Stimulated activated CD8-positive, alpha-beta memory T cell treated with anti-CD3 and anti-CD28 coated beads, Interleukin-7, amount 100 ng/mL, for 1 hour (primary cell): ENCODE measurements at places on chromosomes 3 and 15.

- no peak for DNase-seq
These were observed 524.7 kb downstream of the PYDC2 start for GRCh38 chr3:191985691-191986090.

GRCh38 chr3:63067999-63068645, 192.9 kb upstream of the CADPS start:
- DNase-seq = no peak

DNA sequence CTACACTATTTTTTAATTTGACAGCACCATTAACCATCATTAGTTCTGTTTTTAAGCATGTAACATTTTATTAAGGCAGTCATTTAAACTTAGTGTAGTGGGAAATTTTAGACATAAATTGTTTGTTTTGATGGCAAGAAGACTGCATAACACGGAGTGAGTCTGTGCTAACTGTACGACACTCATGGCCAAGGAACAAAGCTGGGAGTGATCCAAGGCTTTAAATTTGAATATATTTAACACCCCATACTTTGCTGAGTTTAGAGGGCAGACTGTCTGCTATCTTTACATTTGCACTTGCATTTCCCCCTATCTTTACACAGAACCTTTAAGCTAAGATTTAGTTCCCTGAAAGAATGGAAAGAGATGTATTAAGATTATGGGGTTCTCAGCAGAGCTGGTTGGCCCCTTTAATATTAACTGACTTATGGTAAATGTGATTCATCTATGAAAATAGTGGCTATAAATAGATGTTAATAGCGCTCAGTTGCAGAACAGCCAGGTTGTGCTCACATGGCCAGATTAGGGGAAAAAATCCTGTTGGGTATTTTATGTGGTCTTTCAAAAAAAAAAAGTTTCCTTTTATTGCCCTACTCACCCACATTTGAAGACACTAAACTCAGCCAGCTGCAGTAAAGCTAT, 120.7 kb downstream of the CMSS1 start:
- no peak for DNase-seq

DNA sequence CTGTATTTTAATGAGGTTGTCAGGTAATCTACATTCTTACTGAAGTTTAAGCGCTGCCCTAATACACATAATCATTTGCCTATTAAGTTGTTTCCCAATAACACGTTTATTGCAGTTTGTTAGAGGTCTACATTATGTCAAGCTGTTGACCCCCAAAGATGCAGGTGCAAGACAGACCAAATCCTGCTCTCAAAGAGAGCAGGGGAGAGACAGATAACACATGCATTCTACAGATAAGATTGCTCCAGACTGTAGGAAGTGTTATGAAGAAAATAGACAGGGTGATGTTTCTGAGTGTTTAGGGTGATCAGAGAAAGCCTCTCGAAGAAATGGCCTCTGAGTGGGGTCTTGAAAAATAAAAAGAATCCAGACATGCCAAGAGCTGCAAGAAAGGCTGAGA, 24.8 kb upstream of the OXTR start:
- no peak for DNase-seq

- DNase-seq = no peak
These were observed 116.7 kb upstream of the LINGO1 start for GRCh38 chr15:77749236-77749997.

DNA sequence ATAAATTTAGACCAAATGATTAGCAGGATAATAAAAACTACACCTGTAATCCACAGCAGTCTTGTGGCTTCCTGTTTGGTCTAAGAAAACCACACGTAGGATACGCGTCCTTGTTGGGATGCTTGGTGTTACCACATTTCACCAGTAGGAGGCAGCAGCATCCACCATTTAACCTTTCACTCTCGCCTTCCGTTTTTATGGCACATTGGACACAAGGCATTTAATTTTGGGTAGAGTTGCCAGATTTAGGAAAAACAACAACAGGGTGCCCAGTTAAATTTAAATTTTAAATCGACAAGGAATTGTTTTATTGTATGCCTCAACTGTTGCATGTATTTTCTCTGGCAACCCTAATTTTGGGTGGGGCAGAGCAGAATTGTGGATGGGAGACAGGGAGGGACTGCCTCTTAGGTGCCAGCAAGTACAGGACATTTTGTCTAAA, 6.3 kb downstream of the LRRC31 start:
- DNase-seq = peak; percentile 18

DNA sequence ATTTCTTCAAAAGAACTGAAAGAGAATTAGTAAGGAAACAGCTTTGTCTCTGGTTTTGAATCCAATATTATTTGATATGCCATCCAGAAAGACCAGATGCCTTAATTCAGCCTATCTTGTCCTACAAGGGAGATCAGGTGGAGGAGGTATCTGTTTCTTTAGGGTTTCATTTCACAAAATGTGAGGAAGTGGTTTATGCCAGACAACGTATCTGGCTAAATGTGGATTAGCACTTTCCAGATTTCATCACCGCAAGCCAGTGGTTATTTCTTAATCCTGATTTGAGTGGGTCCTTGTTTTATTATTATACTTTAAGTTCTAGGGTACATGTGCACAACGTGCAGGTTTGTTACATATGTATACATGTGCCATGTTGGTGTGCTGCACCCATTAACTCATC, 271.1 kb downstream of the EBLN2 start:
- no peak for DNase-seq

GRCh38 chr3:71090207-71090606, 493.3 kb downstream of the FOXP1 start:
- no peak for DNase-seq

DNA sequence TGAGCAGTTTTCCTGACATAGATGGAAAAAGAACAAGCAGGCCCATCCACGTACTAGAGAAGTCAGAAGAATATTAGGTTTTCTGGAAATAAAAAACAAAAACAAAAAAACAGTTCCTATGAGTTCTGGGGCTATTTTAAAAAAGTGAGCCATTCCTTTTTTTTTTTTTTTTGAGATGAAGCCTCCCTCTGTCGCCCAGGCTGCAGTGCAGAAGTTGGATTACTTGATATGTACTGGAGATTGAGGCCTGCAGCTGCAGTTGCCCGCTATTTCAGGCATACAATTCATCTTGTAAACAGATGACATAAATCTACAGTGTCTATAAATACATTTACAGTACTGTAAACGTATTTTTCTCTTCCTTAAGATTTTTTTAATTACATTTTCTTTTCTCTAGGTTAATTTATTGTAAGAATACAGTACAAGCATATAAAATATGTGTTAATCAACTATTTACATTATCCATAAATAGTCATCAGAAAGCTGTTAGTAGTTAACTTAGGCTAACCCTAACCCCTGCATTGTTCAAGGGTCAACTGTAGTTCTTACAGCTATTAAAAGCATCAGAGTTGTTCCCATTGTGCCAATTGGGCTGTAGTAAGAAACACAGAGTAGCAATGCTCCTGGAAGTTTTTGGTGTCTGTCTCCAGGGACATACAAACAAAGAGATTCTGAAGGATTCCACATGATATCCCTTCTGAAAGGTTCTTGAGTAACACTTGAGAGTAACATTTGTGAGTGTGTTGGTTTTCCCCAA, 11.2 kb upstream of the ACTL6A start:
- DNase-seq = no peak

- no peak for DNase-seq
These were observed 62.0 kb downstream of the KLHL6 start for GRCh38 chr3:183493296-183494045.

GRCh38 chr3:128238184-128238489, 84.9 kb downstream of the EEFSEC start:
- DNase-seq = no peak

GRCh38 chr3:2635511-2635910, 474.7 kb downstream of the IL5RA start:
- DNase-seq = no peak

DNA sequence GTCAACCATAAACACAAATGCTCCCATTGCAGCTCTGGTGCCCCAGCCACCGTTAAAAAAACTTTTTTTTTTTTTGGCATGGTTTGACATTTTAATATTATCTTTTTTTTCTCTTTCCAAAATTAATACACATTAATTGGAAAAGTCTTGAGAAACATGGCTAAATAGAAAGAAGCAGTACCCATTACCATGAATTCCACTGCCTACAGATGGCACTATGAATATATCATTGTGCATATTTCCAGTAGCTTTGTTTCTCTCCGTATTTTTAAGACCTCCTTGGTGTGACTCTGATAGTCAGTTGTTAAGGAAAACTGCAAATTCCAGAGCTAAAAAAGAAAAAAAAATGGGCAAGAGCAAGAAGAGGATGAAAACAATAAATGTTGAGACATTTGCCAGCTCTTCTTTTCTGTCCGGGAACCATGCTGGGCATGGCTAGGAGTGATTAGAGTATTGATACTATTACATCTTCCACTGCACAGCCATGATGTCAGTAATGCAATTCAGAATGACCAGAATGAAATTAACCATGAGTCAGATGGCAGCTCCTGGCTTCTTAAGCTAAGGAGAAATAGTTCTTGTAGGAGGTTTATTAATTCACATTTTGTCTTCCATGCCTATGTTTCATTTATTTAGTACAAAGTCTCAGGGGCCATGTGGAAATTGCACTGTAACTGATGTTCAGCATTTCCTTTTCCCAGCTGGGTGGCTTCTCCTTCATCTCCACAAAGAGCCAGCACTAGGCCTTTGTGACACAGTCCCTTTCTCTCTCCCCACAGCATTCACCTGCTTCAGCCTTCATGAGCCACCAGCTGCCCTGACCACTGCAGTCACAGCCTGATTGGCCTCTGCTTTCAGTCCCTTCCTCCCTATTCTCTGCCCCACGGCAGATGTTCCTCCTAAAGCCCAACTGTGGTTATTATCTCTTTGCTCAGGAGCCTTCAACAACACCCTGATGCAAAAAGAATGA, 31.8 kb downstream of the SLC7A14 start:
- no peak for DNase-seq

DNA sequence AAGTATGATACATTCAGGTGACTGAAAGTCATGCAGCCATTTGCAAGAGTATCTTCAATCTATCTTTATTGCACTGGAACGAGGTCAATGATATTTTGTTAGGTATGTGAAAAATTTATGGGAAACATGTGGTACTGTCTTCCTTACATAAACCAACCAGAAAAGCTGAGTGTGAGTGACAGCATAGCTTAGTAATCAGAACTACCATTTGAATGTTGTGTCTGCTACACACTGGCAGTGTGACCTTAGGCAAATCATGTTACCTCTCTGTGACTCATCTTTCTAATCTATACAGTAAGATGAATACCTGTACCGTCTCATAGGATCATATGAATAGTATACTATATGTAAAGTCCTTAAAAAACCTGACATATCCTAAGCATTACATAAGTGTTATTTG, 337.9 kb upstream of the IL12A start:
- DNase-seq = no peak

DNA sequence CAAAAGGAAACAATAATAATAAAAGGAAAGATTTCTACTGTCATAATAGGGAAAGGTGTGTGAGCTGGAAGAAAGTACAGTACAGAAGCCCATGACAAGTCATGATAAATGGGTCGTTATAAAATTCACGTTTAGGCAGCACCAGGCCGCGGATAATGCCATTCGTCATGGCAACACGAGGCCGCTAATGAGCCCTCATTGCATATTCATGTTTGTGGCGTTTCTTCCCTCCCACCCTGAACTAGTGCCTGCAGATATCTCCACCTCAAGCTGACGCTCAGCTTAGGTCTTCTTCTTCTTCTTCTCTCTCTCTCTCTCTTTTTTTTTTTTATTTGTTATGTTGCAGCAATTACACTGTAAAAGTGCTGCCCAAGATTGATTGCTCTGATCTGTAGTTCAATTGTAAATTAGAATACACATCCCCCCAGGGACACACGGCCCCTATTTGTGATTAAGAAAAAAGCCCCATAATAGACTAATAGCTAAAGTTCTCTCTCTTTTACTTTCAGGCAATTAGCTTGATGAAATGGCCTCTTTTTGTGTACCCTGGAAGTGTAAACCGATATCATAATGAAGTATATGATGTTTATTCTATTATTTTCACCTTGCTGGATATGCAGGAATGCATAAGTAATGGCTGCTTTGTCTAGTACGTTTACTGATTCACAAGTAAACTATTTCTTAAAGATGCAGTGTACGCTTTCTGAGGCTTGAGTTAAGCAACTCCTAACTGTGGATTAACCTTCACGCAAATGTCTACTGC, 61.9 kb upstream of the NR2F2 start:
- DNase-seq = no peak

- no peak for DNase-seq
These were observed 44.4 kb upstream of the PSMD6 start for GRCh38 chr3:64067506-64068346.

- DNase-seq = no peak
These were observed 642.7 kb upstream of the AGTR1 start for GRCh38 chr3:148054999-148055398.

DNA sequence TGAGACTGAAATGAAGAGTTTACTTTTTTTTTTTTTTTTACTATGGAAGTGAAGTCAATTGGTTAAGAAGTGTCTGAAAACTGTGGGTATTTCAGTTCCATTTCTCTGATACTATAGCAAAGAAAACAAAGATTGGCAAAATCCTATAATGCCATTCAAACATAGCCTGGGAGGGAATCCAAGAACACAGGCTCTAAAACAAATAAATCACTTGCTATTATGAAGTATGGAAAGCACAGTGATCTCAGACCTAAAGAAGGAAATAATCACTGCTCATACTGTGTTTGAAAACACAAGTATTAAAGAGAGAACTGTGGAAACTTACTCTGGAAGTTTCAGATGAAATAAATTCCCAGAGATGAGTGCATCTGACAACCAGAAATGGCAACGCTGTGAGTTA, 12.0 kb downstream of the SAMMSON start:
- DNase-seq = no peak

DNA sequence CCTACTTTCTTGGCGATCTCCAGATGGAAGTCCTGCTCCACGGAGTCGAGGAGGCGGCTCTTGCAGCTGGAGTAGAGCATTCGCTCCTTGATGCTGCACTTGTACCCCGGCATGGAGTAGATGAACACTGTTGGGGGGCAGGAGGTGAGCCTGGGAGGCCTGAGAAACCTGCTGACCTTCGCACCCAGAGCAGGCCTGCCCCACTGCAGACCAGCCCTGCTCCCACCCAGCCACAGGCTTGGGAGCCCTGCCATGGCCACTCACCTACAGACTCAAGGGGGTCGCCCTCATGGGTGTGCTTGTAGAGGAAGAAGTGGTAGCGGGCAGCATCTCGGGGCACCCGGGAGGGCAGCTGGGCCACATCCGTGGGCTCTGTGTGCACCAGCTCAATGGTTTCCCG, 4.2 kb upstream of the TLR9 start:
- no peak for DNase-seq

DNA sequence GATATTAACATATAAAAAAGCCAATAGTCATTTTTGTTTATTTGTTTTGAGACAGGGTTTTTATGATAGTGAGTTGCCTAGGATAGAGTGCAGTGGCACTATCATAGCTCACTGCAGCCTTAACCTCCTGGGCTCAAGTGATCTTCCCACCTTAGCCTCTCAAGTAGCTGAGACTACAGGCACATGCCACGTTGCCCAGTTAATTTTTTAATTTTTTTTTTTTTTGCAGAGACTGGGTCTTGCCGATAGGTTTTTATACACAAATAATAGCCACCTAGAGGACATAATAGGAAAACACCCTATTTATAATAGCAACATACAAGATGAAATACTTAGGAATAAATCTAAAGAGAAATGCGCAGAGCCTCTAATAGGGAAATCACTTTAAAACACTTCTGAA, 13.3 kb downstream of the EIF3J start:
- no peak for DNase-seq
